Skeletal muscle cell (primary cell): ENCODE measurements at places on chromosomes 11 and 22.

- DNase-seq = no peak
Observed at GRCh38 chr11:119935349-119935925, 202.5 kb downstream of the TRIM29 start.

GRCh38 chr22:23088199-23088604 is 17.9 kb downstream of the GNAZ start:
- DNase-seq = no peak

- no peak for DNase-seq
Observed at GRCh38 chr11:18106688-18107087, 806 bp upstream of the SAAL1 start.

DNA sequence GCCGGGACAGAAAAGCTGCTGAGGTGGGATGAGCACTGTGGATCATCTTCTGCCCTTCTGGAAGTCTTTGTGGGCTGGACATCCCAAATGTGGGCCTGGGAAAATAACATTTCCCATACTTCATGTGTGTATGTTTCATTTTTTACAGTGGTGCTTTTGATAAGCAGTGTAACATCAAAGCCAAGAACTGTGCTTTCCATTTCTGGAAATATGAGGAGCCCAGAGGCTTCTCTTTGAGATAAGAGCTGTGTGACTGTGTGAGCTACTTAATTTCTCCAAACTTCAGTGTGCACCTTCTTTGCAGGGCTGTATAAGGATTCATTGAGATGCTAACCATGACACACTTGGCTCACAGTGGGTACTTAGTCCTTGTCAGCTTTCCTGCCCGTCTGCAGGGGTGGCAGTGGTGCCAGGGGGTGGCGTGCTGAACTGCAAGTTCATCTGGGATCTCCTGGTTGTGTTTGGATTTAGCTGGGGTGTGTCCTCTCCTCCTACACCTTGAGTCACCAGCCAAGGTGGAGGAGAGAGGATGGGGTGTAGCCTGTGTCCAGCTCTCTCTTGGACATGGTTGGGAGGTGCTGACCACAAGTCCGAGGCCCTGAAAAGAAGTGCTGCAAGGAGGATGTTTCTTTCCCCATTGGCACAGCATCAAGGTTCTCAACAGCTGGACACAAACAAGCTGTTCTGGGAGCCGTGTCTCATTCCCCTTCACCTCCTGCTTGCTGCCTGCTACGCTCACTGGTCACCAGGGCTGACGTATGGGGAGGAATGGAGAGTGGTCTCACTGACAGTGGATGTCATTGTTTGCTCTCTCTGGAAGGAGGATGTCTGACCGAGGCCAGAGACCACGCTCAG is 139.4 kb downstream of the TEAD1 start:
- DNase-seq = no peak

DNA sequence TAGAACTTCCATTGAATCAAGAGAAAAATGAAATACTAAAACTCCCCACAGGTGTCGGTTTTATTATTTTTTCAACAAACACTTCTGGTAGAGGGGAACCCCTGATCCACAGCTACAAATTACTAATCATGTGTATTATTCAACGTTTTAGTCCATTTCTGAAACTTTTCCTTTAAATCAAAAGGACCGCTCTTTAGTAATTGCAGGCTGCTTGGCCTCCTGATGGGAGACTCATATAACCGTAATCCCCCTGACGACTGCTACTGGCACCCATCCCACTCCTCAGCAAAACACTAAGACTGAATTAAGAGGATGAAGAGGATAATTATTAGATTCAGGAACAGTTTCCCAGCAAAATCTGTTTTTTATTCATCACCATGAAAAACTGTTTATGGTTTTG is 46.4 kb downstream of the PAX6 start:
- DNase-seq = no peak

DNA sequence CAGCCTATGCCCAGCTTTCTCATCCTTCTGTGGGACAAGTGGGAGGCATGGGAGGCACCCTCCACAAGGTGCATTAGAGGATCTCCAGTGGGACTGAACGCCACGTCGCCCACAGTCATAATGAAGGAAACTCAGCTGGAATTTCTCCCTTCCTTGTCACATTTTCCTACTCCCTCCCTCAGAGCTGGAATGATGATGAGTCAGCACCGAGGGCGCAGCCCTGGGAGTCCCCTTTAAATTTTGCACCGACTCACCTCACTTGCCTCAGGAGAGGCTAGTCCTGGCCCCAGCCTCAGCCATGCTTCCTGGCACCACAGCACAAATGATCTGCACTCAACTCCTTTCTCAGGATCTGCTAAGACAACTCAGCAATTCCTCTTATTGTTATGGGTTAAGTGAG is 34.3 kb downstream of the DBX1 start:
- DNase-seq = no peak

- no peak for DNase-seq
Observed at GRCh38 chr22:38868886-38869381, 3.1 kb downstream of the CBX6 start.

GRCh38 chr11:127521413-127521812 is 520.8 kb upstream of the KIRREL3 start:
- DNase-seq = no peak

- no peak for DNase-seq
Observed at GRCh38 chr11:12949453-12949852, 59.7 kb upstream of the RASSF10 start.

- no peak for DNase-seq
Observed at GRCh38 chr22:19807914-19808872, 46.5 kb downstream of the GNB1L start.

DNA sequence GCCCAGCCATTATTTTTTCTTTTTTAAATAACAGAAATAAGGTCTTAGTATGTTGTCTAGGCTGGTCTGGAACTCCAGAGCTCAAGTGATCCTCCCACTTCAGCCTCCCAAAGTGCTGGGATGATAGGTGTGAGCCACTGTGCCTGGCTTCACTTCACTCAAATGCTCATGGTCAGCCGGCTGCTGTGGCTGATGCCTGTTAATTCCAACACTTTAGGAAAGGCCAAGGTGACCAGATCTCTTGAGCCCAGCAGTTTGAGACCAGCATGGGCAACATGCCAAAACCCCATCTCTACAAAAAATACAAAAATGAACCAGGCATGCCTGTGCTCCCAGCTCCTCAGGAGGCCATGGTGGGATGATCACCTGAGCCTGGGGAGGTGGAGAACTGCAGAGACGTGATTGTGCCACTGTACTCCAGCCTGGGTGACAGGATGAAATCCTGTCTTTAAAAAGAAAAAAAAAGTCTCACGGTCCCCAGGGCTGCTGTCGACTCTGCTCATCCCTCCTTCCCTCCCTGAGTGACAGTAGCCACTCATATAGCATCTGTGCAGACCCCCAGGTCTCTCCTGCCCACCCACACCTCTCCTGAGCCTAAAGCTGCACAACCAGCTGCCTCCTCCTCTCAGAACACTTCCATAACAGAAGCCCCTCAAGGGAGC is 3.6 kb downstream of the YDJC start:
- no peak for DNase-seq

DNA sequence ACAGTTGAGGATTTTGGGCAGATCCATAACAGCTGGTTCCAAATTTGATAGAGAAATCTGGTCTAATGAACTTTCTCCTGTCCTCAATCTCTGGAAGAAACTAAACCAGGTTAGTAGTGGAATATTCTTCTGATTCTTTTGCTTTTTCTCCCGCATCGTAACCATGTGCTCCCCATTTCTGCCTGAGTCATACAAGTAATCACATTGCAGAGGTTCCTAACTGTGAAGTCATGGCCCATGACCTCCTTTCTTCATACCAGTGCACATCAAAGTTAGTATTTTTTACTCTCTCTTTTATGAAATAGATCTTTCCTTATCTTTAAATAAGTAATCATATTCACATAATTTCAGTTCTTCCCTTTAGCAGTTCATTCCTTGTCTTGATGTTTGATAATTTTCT is 249.0 kb downstream of the DYNC2H1 start:
- no peak for DNase-seq

DNA sequence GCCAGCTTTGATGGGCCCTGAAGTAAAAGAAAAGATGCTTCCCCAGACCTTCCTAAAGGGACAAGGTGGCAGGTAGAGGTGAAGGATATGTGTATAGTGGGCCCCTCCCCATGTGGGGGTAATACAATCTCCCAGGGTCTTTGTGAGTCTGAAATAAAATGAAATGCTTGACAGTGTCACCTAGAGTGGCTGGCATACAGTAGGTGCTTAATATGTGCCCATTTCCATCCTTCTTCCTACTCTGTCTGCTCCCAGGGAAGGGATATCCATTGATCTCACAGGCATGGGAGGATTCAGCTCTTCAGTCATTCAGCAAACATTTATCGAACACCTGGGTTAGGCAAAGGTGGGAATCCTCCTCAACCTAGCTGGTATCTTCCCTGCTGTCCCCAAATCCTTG is 6.1 kb upstream of the CREB3L1 start:
- no peak for DNase-seq

DNA sequence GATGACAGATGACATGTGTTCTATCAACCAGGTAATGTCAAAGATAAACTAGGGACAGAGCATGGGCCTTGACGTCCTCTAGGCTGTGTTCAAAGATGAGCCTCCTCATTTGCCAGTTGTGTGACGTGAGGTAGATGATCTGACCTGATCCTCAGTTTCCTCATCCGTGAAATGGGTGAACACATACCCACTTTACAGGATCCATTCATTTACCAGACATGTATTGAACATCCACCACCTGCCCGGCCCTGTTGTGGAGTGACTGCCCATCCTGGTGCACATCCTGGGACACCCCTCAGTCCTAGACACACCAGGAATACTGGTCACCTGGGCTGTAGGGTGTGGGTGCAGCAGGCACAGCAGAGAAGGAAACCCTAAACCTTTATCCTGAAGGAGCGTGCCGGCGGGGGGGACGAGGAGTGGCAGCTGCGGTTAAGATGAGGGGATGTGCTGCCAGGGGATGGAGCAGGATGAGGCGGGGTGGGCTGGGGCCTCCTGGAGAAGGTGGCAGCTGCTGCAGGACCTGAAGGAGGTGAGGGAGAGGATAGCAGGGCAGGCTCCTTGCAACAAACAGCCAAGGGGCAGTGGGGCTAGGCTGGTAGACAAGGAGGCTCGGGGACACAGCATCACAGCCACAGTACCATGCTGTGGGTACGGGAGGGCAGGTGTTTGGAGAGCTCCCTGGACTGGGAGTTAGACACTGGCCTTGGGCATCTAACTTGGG is 8.4 kb downstream of the CLDN5 start:
- DNase-seq = no peak

DNA sequence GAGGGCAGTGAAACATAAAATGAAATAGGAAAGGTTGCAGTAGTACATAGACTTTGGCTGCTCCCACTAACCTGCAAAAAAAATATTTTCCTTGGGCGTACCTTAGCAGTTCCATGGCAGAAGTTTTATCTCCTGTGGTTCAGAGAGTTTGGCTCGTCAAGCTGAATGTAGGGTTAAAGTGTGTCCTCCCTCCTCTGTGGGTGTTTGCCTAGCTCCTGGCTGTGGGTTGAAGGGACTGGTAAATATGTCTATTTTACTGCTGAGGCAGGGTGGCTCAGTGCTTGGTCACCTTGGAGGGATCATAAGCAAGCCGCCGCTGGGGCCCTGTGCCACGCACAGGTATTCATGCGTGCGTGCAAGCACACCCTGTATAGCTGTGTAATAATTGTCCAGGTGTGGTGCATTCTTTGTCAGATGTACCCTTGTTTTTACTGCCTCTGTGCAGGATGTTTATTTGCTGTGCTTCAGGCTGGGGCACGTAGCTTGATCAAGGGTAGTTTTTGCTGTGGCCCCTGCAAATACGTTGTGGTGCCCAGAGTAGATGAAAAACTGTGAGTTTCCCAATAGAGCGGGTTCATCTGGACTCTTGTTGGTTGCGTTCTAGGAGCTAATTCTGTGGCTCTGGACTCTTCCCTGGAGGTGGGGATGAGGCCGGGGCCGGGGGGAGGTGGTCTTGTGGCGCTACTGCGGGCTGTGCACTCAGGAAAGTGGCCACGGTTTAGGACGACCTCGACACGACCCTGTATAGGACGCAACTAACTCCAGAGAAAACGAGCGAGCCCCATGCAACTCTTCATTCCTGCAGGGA is 732 bp upstream of the SORL1 start:
- no peak for DNase-seq

DNA sequence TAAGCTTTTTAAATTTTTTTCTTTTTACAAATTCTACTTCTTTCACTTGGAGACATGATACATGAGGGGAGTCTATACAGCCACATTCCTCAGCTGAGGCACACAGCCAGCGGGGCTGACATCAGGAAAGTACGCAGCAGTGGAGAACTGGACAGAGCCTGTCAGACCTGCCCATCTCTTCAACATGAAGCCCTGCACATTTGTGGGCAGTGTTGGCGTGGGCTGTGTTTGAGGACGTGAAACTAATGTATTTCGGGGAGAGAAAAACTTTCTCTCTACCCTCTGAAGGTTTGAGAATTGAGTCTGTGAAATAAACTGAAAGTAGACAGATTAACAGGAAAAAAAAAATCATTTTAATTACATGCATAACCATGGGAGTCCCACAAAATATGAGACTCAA is 84.8 kb upstream of the HTATIP2 start:
- no peak for DNase-seq

DNA sequence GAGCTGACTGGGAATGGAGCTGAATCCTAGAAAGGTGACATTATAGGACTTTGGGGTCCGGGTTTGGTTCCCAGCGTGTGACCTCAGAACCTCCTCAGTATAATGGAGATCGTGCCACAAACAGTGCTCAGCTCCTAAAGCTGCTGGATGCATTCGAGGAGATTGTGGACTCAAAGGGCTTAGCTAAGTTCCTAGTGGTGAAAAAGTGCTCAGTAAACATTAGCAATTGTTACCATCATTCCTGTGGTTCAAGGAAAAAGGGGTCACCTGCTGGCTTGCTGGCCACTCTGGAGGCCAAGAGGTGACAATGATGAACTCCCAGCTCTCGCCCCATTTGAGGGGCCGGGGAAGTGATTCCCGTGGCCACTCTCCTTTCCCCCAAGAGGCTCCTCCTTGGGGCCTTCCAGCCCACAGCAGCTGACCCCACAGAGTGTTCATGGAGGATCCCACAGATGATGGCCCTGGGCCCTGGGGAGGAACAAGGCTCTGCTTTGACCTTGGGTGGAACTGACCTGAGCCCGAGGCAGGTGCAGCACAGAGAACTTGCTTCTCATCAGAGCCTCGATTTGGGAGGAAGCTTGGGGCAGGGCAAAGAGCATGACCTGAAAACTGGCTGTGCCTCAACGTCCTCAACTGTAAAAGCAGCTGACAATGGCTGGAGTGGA is 40.1 kb downstream of the TRIM29 start:
- DNase-seq = no peak

- no peak for DNase-seq
Observed at GRCh38 chr11:117815262-117815803, 9.2 kb downstream of the FXYD2 start.

DNA sequence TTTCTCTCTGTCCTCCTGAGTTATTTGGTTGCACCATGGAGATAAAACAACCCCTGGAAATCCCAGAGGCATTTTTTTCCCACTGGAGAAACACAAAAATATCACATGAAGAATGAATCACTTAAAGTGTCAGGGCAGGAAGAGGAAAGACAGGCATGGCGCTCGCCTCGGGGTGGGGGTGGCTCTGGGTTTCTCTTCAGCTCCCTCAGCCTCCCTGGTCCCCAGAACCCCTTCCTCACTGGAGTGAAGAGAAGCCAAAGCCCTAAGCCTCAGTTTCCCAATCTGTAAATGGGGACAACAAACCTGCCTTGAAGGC is 938 bp downstream of the SHISAL1 start:
- DNase-seq = no peak
